ENCODE measurements at places on chromosomes 2 and 18.
A peak's percentile ranks its signal among the peaks of the same experiment; 100 is the strongest.

- no peak for DNase-seq
Measured at GRCh38 chr2:38093527-38094165, 17.7 kb upstream of the CYP1B1 start.

GRCh38 chr2:26904839-26905238, 56.9 kb downstream of the DPYSL5 start:
- DNase-seq: no peak

GRCh38 chr2:127597984-127598380, 48.0 kb upstream of the GPR17 start:
- no peak for DNase-seq

GRCh38 chr18:13006531-13007247, 15.5 kb downstream of the CEP192 start:
- DNase-seq: no peak

- DNase-seq: no peak
Measured at GRCh38 chr2:19547321-19547720, 188.9 kb upstream of the OSR1 start.

- no peak for DNase-seq
Measured at GRCh38 chr2:147649998-147650397, 194.8 kb upstream of the ACVR2A start.

- no peak for DNase-seq
Measured at GRCh38 chr2:232261776-232262175, 116.8 kb upstream of the ALPP start.

DNA sequence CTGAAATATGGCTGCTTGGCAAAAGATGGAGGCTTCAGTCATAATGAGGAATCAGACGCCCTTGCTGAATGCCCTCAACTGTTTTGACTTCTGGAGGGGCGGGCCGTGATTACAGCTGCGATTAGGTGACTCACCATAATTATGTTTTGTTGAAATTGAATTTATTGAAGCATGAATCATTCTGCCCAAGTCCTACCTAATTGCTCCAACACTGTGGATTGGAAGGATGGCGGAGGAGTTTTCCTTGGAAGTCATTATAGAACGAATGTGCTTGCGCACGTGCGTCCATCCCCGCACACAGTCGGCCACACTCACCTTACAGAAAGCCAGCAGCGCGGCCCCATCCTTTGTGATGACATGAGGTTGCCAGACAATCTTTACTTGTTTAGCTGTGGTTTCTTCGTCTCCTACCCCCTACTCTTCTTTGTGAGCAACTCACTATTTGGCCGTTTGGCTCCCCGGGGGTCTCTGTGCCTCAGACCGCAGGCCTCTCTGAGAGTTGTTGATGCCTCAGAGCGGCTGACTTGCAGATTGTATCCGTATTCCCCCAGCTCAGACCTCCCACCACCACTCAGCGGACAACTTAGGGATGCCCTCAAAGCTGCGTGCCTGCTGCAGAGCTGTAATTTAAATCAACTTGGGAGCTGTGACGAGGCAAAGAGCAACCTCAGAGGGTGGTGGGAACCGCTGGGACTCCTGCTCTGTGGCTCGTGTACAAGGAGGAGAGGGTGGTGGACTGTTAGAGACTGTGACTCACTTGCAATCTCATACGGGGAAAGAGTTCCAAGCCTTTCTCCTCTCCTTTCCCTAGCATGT, 513.4 kb downstream of the TNS1 start:
- peak; percentile 84 for DNase-seq

DNA sequence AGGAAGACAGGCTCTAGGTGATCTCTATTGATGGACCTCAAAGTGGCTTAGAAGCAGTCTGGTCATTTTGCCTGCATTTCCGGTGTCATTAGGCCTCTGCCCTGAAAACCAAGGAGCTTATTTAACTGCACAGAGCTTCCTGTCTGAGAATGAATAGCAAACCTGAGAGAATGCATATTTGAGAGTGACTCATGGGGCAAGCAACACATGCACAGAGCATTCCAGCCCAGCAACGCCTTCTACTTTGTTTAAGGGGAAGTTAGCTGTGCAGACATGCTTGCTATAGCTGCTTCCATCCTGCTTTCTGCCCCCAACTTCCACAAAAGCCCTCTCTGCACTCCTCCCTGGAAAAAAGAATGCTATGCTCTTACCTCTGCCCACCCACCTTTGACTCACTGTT, 232.8 kb downstream of the GRB14 start:
- DNase-seq: no peak

DNA sequence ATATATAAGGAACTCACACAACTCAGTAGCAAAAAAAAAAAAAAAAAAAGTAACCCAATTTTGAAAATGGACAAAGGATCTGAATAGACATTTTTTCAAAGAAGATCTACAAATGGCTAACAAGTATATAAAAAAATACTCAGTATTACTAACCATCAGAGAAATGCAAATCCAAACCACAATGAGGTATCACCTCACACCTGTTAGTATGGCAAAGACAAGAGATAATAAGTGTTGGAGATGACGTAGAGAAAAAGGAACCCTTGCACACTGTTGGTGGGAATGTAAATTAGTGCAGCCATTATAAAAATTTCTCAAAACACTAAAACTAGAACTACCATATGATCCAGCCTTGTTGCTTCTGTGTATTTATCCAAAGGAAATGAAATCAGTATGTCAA, 5.8 kb upstream of the CNDP1 start:
- DNase-seq: no peak

- DNase-seq: no peak
Measured at GRCh38 chr2:159151198-159152127, 135.0 kb downstream of the WDSUB1 start.

- no peak for DNase-seq
Measured at GRCh38 chr2:197986977-197987376, 182.6 kb downstream of the PLCL1 start.

- DNase-seq: no peak
Measured at GRCh38 chr2:212428681-212429478, 109.7 kb downstream of the ERBB4 start.

- no peak for DNase-seq
Measured at GRCh38 chr18:45374878-45375630, 240.2 kb upstream of the SLC14A2 start.

- no peak for DNase-seq
Measured at GRCh38 chr2:10382354-10383061, 65.6 kb downstream of the ODC1 start.

- DNase-seq: peak; percentile 56
Measured at GRCh38 chr18:48889115-48889941, 61.4 kb downstream of the SMAD7 start.

DNA sequence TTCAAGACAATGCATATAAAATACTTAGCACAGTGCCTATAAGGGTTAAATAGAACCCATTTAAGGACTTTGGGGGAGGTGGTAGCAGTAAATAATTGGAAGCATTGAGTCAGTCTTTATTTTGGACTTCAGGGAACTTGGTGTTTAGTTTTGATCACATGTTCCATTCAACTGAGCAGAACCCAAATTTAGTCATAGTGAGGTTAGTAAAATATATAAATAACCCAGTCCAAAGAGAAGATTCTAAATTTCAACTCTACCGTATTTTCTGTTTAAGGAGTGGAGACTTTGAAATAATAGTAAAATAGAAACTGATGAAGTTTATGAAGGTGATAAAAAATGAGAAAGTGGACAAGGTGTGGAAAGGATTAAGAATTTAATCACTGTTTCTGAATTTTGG, 19.7 kb downstream of the TWSG1 start:
- DNase-seq: no peak

DNA sequence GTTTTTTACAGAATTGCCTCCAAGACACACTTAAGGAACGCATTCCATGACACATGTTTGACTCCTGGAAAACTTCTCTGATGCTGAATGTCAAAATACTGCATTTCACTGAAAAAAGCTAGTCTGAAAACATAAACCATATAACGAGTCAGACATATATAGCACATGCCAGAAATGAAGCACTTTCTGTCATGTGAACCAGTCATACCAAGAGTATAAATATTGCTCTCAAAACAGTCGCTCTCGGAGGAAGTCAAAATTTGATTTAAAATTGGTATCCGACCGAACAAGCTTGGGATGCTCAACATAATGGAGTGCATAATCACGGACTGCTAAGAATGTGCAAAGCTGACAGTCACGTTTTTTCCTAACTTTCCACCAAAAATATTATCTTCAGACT, 115.9 kb downstream of the PIEZO2 start:
- DNase-seq: no peak

DNA sequence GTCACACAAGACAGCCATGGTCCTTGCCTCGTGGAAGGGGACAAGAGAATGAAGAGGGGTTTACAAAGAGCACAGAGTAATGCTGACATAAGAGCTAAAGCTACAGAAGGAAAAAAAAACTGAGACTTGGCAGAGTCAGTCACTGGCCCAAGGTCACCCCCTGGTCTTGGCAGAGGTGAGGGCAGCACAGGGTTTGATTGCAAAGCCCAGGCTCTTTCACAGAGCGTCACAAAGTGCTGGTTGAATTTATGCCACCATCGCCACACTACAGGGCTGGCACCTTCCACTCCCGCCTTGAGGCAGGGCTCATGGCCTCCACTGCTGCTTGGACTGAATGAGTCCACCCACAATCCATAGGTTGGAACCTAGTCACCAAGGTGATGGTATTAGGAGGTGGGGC, 190.2 kb downstream of the INHBB start:
- no peak for DNase-seq

DNA sequence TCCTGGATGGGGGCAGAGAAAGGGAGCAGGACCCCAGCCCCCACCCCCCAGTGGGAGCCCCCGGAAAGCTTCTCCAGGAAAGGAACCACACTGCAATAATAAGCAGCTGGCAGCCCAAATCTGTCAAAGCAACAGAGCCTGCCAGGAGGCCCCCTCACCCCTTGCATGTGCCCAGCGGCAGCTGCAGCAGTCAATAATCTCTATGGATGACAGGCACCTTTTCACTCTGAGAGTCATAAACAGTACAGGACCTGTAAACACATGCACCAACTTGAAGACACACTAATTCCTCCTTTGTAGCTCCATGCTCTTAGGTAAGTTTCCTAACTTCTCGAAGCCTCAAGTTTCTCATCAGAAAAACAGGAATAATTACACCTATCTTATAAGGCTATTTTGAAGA, 26.2 kb upstream of the KDM3A start:
- DNase-seq: no peak

- DNase-seq: no peak
Measured at GRCh38 chr2:112488201-112488600, 6.2 kb downstream of the TTL start.

- no peak for DNase-seq
Measured at GRCh38 chr2:56537756-56538155, 354.0 kb downstream of the CCDC85A start.

DNA sequence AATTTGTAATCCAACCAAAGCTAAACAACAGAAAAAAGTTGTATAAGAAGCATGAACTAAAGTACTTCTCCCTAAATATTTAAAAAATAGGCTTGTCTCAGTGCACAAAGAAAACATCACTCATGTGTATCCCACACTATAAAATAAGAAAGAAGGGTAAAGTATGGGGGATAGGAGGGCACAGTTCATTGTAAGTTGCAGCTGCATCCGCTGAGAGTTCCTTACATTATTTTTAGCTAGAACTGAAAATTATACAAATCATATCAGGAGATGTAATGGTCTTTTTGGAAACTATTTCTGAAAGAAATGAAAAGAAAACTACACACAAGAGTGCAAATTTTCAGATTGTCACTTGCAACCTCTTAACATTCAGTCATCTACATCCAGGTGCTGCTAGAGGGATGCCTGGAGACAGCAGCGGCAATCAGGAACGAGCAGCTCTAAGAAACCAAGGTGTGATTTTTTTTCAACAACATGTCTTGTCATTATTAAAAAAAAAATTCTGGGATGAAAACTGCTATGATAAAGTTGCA, 273.6 kb downstream of the ASXL3 start:
- DNase-seq: no peak

GRCh38 chr2:57943315-57943714, 103.3 kb upstream of the VRK2 start:
- DNase-seq: no peak

GRCh38 chr2:53787614-53788289, 908 bp downstream of the ERLEC1 start:
- peak; percentile 7 for DNase-seq

DNA sequence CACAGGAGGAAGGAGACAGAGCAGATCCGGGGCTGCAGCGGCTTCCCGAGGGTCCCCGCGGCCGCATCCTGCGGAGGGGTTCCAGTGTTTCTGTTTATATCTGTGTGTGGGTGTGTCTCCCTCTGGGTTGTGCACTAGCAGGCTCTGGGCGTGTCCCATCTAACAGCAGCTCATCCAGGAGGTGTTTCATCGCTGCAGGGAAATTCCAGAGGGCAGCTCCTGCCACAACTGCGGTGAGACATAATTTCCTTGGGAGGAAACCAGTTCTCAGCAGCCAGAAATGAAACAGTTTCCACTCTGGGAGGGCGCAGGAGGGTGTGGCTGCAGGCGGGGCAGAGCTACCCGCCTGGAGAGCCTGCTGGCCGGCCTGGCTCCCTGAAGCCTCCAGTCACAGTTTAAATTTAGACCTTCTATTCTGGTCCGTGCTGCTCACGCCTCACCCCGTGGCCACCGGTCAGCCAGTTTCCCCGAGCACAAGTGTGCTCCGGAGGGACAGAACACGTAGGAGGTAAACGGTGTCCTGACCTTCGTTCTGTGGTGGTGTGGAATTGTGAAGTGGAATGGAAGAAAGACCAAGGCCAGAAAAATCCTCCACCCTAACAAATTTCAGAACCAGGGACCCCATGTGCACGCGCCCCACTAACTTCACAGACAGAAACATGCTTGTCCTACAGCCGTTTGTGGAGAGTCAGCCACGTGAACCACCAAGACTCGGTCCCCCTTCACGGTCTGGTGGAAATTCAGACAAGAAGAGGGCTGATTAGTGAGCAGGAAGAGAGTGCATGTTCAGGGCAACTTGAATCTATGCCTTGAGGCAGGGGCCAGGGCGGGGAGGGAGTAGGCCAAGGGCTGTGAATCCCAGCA, 50.2 kb downstream of the TEX44 start:
- no peak for DNase-seq

- no peak for DNase-seq
Measured at GRCh38 chr2:237556773-237557632, 9.4 kb upstream of the PRLH start.

DNA sequence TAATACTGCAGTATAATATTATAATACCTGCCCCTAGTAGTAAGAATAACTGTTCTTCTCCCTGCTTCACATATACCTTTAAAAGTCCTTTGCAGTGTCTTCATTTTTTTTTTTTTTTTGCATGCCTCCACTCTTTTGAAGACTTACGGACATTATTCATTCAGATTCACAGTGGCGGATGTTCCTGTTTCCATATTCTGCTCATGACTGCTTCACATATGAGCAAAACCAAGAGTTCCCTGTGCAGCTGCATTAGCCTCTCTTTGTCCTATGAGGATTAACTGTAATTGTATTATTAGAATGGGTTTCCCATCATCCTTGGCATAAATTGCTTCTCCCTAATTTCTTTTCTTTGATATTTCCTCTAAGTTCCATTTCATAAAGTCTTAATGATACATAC, 12.8 kb downstream of the IL18RAP start:
- DNase-seq: no peak

- no peak for DNase-seq
Measured at GRCh38 chr2:187168720-187169713, 279.0 kb downstream of the CALCRL start.

- DNase-seq: no peak
Measured at GRCh38 chr2:164030623-164031022, 294.8 kb upstream of the FIGN start.

- no peak for DNase-seq
Measured at GRCh38 chr2:230077851-230078547, 9.3 kb upstream of the SLC16A14 start.

GRCh38 chr2:5691985-5692529, at the start of gene SOX11:
Gene SOX11 (plus strand): TSS chr2:5692384. CDS start chr2:5692722, 338 bp downstream.
- DNase-seq: peak; percentile 98

GRCh38 chr2:160380000-160380570, 113.5 kb downstream of the RBMS1 start:
- no peak for DNase-seq

GRCh38 chr18:4256766-4257417, 198.2 kb downstream of the DLGAP1 start:
- DNase-seq: no peak

All from SK-N-DZ (cell line).